NCI-H1436 treated with DMSO at 0.1 percent for 48 hours (cell line): ENCODE measurements at places on chromosomes 11 and 22.

DNA sequence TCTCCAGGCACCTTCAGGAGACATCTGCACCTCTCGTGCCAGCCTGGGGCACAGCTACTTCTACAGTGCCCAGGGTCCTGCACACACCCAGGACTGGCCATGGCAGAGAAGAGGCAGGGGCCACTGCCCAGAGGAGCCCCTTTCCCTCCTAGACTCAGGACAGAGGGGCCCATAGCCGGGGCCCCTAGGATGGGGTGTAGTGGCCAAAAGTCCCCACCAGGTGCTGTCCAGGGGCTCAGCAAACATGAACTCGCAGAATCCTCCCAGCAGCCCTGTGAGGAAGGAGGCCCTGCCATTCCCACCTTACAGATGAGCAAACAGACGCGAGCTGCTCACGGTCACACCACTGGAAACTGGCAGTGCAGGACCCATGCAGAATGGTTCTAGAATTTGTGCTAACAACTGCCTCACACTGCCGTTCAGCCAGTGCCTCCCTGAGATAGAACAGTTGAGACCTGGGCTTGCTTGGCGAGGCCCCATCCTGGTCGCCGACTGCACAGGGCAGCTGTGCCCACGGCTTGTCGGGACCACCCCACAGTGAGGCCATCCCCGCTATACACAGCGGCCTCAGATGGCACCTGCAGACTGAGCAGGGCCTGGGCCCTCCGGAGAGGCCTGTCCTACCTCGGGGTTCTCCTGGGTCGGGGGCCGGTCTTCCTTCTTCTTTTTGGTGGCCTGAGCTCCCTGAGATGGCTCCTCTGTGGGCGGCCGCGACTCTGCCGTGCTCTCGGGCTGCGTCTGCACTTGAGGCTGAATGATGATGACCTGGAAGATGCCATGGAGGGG lies 96.4 kb downstream of the PHF21B start:
- no peak for DNase-seq

GRCh38 chr22:39529487-39529851 lies 3.1 kb downstream of the RPS19BP1 start:
- DNase-seq, result no peak

- DNase-seq, result no peak
Measured at GRCh38 chr11:57476757-57477506, 16.6 kb downstream of the RTN4RL2 start.

DNA sequence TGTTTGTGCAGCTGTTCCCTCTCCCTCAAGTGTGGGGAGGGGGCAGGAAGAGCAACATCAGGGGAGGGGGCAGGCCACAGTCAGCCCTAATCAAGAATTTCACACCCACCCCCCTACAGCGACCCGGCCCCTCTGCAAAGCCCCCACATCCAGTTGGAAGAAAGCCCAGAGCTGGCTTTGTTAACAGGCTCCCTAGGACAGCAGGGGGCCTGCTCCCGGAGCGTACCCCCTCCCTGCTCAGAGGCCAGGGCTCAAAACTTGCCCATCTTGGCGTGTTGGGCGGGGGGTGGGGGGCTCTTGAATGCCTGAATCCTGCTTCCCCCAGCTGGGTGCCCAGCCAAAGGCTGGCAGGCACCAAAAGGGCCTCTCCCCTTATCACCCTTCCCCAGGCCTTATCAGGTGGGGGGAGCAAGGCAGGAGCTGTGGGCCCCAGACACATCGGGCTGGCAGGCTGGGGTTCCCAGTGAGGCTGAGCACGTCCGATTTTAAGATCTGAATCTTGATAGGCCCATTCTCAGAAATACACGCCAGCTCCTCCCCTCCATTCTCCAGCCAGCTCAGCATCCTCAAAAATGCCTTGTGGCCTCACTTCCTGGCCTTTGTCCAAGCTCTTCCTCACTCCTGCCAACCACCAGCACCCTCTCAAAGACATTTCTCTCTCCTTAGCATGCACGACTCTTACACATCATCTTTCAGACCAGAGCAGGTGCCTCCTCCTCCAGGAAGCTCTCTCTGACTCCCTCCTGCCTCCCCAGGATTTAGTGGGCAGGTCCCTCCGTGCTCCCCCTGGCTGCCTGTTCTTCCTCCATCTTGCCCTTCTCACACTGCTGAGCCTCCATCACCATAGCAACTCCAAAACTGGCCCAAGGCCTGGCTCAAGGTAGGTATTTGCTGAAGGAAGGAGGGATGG lies 384.8 kb downstream of the MN1 start:
- no peak for DNase-seq

- DNase-seq, result no peak
Measured at GRCh38 chr11:72231396-72232259, 7.1 kb downstream of the INPPL1 start.

GRCh38 chr11:3000032-3000961 lies 8.2 kb upstream of the NAP1L4 start:
- DNase-seq, result no peak

DNA sequence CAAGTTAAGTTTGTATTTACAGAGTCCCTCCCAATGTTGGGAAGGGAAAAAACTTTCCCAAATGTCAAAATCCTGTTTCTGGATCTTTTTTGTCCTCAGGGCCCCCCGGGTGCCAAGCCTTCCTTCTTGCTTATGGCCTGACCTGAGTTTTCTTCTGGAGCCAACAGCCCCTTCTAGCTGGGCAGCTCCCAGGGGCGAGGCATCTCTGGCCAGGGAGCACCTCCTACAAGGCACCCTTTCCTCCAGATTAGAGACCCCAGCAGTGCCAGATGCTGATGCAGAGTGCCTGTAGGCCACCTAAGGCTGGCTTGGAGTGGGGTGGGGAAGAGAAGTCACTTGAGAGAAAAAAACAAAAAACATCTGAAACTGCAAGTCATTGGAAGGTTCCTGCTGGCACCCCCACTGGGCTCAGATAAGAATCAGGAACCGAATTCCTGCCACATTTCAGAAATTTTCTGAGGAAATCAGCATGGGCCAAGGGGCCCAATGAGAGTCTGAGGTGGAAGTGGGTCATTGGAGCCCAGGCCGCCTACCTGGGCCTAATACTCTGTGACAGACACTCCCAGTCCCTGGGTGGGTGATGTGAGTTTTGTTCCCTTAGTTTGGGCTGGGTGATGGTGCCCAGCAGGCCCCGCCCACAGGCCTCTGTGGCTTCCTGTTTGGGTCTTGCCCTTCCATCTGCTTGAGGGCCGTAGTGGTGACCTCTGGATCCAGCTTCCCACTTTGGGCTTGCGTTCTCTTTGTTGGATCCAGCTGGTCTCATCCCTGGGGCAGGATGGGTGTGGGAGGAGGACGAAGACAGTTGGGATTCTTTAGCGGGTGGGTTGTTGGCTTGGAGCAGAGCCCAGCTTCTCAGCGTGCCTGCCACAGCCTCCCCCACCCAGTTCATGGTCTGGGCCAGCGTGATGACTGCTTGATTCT lies 40.6 kb downstream of the PARVA start:
- no peak for DNase-seq

DNA sequence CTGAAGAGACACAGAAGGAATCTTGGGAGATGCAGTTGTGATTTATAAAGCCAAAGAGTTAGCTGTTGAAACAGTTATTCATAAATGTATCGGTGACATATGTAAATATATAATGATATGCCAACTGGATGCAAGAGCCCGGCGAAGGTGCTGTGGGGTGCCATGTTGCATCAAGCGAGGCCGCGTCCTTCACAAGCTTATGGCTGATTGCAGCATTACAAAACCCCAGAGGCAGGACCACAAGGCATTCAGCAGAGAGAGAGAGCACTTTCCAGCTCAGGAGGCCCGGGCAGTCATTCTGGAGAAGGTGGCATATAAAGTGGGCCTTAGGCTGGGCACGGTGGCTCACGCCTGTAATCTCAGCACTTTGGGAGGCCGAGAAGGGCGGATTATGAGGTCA lies 65.6 kb downstream of the LARGE1 start:
- DNase-seq, result no peak

GRCh38 chr11:3006505-3007260 lies 14.6 kb upstream of the NAP1L4 start:
- DNase-seq, result no peak

GRCh38 chr11:34631737-34632104 lies 10.8 kb downstream of the EHF start:
- no peak for DNase-seq

- no peak for DNase-seq
Measured at GRCh38 chr11:43434893-43435292, 76.2 kb downstream of the TTC17 start.

DNA sequence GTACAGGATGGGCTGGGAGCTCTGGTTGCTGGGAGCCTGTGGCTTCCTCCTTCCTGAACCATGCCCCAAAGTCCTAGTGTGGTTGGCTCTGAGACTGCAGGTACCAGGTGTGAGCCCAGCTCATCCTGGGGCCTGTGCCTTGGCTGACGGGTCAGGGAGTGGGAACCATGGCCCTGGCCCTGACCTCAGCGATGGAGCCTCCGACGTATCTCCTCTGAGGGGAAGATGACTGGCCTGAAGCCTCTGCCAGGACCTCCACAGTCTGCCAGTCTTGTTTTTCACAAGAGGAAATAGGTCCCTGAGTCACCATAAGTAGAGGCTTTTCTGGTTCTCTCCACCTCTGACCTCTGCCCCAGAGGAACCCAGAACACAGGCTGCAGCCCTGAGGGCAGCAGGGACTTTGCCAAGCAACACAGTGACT lies 3.4 kb downstream of the RCE1 start:
- DNase-seq, result no peak

DNA sequence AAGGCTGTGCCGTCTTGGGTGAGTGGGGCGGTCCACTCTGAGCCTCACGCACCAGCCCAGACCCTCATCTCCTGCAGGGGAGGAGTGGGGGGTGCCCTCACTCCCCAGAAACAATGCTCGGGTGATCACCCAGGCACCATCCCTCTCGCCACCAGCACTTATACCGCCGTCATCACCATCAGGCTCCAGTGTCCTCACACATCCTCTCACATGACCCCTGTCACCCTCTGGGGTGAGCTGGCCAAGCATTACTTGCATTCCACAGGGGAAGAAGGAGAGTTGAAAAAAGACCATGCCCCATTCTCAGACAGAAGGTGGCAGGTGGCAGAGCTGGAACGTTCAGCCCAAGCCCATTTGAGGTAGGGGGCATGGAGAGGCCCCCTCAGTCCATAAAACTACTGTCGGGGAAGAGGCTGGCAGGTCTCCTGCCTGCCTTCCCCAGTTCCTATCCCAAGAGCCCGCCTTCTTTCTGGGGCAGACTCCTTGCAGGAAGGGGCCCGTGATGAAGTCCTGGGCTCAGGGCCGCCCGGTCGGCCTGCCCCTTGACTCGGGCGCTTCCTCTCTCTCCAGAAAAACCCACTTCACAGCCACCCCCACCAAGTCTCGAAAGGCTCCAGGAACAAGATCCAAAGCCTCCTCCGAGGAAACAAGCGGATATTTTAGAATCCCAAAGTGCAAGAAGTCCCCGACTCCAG lies 153.3 kb downstream of the DSCAML1 start:
- DNase-seq, result no peak

- DNase-seq, result no peak
Measured at GRCh38 chr22:29359469-29359868, 28.9 kb downstream of the AP1B1 start.

DNA sequence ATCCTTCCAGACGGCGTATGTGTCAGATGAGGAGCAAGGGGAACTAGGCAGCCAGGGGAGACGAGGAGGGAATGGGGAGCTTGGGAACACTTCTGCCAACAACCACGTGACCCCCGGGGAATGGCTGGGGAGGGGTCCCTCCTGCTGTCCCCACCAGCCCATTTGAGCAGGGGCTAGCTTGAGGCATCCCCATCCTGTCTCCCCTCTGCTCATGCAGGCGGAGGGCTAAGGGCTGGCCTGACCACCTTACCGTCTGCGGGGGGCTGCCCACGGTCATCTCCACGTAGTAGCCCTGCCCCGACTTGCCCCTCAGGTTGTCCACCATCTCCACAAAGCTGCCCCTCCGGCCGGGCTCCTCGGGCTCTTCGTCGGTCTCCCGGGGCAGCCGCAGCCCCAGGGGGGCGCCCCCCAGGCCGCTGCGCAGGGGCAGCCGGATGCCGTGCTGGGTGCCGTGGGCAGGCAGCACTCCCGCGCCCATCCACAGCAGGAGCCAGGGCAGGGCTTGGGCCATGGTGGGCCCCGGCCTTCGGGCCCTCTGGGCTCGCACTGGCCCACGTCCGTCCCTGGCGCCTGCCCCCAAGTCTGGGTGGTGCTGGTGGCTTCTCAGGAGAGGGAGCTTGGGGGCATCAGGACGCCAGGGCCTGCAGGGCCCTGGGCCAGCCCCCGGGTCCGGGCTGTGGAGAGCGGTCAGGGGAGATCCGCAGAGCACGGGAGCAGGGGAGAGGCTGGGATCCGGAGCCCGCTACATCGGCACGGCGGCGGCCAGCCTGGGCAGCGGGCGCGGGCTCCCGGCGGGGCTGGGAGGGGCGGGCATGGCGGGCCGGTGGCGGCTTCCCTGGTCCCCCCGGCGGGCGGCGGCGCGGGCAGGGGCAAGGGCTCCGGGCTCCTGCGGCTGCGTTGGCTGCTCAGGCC lies 515 bp downstream of the BACE1 start:
- no peak for DNase-seq

DNA sequence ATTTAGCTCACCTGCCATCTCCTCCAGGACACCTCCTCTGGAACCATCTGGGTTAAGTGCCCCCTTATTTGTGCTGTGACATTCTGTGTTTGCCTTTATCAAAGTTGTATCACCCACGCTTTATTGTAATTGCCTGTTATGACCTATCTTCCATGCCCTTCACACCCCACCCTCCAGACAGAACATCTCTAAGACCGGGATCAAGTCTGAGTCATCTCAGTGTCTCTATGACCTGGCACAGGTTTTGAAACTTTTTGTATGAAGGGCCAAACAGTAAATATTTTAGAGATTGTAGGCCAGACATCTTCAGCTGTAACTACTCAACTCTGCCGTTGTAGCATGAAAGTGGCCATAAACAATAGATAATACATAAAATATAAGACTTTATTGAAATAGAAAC lies 161.8 kb downstream of the SPON1 start:
- DNase-seq, result no peak

- no peak for DNase-seq
Measured at GRCh38 chr11:63888170-63889086, 28.5 kb downstream of the RCOR2 start.

GRCh38 chr11:12755510-12756453 lies 81.6 kb downstream of the TEAD1 start:
- DNase-seq, result peak; percentile 86

- no peak for DNase-seq
Measured at GRCh38 chr11:80443177-80443576, 1002.3 kb upstream of the TENM4 start.

DNA sequence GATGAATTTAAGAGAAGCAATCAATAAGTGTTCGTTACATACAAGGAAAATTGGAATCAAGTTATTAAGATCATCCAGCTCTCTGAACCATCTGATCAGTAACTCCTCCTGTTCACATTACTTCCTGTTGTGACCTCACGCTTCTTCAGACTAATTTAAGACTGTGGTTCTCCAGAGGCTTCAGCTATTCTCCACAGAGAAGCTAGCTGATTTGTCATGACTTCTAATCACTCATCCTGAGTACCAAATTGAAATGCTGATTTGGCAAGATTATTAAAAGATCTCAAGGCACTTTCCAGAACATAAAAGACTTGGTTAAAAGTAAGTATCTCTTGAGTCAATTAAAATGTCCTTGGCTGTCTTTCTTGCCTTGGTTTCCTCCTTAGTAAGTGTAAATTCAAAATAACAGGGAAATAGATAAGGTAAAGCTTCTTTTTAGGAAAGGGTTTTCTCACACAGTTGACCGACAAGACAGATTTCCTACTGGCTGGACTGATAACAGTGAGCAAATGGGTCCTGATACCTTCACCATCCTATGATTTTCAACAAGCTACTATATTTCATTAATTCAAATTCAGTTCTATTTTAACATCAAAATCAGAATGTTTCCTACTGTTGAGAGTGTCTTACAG lies 38.5 kb downstream of the GAB2 start:
- DNase-seq, result no peak
